SK-N-SH (cell line): ENCODE measurements at places on chromosomes 3 and 15. TPM values are rescaled to one million over a fixed set of nuclear protein-coding genes. Genes with fewer than 3 reads are reported as not detected.

- no peak for DNase-seq
Observed at GRCh38 chr15:33282226-33283020, 28.3 kb upstream of the RYR3 start.

GRCh38 chr3:124442463-124442862 lies 287.8 kb upstream of the UMPS start:
- no peak for DNase-seq

DNA sequence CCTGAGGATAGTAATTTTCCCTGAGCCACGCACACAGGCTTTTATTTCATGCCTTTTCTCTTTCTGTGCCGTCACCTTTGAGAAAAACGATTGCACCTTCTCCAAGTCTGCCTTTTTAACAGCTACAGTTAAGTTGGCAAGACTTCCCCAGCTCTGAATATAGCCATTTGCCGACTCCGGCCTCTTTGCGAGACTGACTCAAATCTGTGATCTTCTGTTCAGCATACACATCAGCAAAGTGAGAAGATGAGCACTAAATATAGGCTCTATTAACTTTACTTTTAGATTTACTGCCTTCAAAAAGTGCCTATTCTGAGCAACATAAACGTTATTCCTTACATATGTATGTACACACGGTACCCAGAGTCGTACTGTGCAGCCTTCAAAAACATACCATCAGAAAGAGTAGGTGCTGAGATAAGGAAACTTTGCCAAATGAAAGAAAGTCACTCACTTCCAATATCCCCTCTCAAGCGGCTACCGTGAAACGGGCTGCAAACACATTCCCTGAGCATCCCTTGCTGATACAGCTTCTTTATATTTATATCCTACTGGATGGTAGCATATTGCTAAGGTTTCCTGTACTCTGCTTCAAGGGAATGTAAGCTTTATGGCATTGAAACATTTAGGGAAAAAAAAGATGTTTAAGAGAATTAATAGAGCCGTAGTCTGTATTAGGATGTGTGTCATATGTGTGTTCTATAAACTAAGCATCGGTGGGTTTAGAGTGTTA lies 283.3 kb upstream of the TPRG1 start:
- DNase-seq = no peak

DNA sequence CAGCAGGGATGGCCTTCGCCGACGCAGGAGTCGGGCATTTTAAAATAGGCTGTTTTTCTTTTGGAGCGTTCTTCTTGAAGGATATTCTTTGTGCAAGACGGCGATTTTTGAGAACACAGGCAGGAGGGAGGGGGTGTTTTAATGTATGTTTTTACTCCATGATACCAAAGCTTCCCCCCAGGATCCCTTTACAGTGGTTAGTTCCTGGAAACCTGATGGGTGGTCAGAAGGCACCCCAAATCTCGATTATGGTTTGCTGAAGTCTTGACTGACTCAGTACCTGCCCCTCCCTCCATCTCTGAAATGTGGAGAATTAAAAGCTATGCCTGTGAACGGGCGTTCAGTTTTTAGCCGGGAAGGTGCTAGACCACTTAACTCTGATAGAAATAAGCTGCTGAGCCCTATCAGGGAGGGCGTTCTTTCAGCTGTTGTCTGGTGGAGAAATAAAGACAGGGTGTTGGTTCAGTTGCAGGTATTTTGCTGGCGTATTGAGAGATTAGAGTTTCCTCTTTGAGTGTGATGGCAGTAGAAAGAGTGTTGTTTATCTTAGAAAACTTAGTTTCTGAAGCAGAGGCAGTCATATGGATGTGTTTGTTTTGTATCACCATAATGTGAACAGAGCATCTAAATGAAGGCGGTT lies 3.4 kb downstream of the IGF1R start:
- no peak for DNase-seq

DNA sequence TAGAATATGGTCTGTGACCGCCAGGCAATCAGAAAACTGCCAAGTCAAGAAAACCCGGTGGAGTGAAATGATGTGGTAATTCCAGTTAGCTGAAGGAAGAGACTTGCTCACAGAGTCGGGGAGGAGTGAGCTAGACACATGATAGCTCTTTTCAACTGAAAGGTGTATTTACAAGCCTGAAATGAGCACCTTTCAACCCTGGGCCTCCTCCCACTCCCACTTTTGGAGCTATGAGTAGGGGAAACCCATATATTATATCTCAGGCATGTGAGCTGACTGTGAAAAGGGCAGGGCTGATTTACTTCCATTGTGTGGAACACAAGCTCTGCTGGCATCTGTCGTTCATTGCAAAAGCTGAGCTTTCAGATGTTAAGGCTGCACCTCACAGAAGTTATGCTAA lies 960.2 kb downstream of the TUSC7 start:
- no peak for DNase-seq

DNA sequence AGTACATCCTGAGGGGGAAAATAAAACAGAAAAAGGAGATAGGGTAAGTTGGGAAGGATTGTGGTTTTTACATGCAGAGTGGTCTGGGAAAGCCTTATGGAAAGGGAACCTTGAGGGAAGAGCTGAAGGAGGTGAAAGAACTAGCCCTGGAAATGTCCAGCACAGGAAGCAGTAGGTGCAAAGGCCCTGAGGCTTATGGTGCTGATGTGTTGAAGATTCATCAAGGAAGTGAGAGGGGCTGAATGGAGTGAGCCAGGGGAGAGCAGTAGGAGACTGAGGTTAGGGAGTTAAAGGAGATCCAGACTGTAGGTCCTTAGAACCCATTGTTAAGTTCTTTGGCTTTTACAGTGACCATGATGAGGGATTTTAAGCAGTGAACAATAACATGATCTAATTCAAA lies 33.0 kb downstream of the ATP1B3 start:
- no peak for DNase-seq

DNA sequence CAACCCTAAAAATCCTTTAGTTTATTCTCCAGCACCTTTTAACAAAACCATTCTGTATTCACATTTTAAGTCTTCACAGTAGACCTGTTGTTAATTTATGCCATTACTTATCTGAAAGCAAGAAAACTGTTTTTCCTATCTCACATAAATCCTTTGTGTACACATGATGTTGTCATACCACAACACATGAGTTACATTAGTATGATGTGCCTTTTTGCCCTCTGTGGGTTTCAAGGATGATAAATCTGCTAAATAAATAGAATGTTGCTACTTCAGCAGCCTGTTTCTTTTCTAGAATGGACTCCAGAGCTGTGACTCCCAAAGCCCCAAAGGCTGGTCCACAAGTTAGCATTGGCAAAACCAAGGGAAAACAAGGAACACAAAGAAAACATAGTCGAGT lies 151.6 kb downstream of the SERPINI1 start:
- DNase-seq = no peak

- no peak for DNase-seq
Observed at GRCh38 chr3:142281474-142281873, 56.1 kb upstream of the GK5 start.

DNA sequence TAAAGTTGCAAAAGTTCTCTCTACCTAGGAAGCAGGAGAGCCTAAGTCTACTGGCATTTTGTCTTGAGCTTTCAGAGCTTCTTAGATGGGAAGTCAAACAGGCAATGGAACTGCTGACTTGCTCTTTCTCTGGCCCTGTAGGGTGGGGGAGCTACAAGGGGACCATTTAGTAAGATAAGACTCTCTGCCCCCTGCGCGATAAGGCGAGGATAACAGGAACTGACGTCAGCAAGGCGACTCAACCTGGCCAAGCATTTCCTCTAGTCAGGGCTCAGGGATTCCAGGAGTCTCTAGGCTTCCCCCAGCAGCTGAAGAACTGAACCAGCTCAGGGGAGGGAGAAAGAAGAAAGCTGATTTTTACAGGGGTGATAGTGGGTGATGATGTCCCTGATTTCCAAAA lies 5.8 kb downstream of the RARB start:
- no peak for DNase-seq

GRCh38 chr3:67642734-67643133 lies 11.7 kb downstream of the SUCLG2 start:
- DNase-seq = no peak

DNA sequence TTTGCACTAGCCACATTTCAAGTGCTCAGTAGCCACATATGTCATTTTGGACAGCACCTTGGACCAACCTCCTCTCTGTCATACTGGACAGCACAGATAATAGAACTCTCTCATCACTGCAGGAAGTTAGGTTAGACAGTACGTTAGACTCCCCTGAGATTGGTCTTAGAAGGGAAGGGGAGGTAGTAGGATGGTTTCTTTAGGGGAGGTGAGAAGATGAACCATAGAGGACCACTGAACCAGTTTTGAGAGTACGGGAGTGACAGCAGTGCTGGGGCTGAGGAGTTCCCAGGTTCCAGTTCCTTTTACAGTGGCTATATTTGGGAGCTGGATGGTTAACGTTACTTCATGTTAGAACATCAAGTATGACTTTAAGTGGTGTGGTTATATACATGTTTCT lies 7.8 kb downstream of the LRCH3 start:
- DNase-seq = no peak

DNA sequence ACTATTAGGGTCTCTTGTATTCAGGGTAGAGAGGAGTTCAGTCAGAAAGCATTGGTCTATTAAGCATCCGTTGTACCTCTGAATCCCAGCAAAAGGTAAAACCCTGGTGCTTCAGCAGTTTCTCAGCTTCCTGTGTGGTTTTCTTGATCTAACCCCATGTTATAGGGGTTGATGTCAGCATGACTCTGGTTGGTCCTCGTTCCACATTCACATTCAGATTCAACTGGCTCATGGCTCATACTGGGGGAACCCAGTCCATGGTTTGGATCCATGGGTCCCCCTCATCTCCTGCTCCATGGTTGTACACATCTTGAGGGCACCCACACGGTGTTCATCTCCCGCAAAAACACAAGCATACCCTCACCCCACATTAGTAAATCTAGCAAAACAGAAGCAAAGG lies 47.7 kb upstream of the C2CD4B start:
- no peak for DNase-seq

DNA sequence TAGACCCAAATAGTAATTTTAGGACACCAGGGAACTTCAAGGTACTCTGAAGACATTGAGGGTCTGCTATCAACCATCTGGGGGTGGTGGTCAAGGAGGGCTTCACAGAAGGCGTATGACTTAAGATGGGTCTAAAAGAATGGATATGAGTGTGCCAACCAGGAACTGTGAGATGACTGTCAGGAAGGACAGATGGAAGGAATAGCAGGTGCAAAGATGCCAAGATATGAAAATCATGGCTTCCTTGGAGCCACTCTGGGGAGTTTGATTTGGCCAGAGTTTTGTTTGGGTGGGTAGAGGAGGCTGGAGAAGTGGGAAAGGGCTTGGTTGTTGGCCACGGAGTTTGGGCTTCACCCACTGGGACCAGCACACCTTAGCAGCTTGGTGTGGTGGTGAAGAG lies 21.2 kb downstream of the CDCP1 start:
- DNase-seq = no peak

DNA sequence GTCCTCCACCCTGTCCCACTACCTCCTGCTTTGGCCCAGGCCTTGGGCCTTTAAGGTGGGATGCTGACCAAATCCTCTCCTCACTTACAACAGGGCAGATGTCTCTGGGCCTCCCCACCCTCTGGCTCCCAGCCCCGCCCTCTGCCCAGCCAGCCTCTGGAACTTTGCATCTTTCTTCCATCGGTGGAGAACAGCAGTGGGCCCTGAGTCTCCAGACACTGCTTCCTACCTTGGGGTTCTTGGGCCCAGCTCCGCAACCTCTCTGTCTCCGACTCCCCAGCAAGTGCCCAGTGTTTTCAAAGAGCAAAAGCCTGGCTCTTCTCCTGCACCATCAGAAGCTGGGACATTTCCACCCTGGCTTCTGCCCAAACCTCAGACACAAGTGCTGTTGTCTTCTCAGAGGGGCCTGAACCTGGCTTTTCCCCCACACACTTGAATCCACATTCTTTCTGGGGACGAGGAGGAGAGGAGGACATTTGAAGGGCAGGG lies 33.1 kb downstream of the MRAS start:
- no peak for DNase-seq

GRCh38 chr3:48492461-48493202 lies 11.3 kb downstream of the SHISA5 start:
- DNase-seq = no peak

The AADAC gene
- polyA plus RNA-seq = 1.2 and 3.5 TPM in 2 replicates

The SPTBN5 gene
- polyA plus RNA-seq = 0.23 TPM in 2 replicates

The CCDC13 gene
- polyA plus RNA-seq = 0.66 and 1.3 TPM in 2 replicates

The LSAMP gene
- polyA plus RNA-seq = 5.5 and 6.6 TPM in 2 replicates

The SLC38A3 gene
- 0.84 and 0.89 TPM in 2 replicates for polyA plus RNA-seq
